Activated naive CD4-positive, alpha-beta T cell treated with anti-CD3 and anti-CD28 coated beads for 36 hours (primary cell): ENCODE measurements at places on chromosomes 6 and 20. TPM values are rescaled to one million over a fixed set of nuclear protein-coding genes. Genes with fewer than 3 reads are reported as not detected.

WFDC10B gene
- total RNA-seq = not detected

NKAPL gene
- 0.12 TPM for total RNA-seq

GSTA1 gene
- total RNA-seq = not detected

XKR7 gene
- total RNA-seq = 0.02 TPM

MOCS1 gene
- 1.2 TPM for total RNA-seq

RIMS4 gene
- 0.07 TPM for total RNA-seq

SEL1L2 gene
- not detected for total RNA-seq

FILIP1 gene
- total RNA-seq = not detected

SPTLC3 gene
- 0.64 TPM for total RNA-seq

ADAM33 gene
- total RNA-seq = not detected

ENPP4 gene
- total RNA-seq = 7.7 TPM

SLC17A5 gene
- 2.0 TPM for total RNA-seq

OPRM1 gene
- total RNA-seq = not detected

FUT9 gene
- total RNA-seq = not detected

SIRPB2 gene
- total RNA-seq = not detected

RNASET2 gene
- 74.1 TPM for total RNA-seq

KCNS1 gene
- 0.40 TPM for total RNA-seq

SNHG17 gene
- total RNA-seq = 69.1 TPM

CAGE1 gene
- 0.26 TPM for total RNA-seq

WFDC10A gene
- total RNA-seq = not detected

HDGFL1 gene
- total RNA-seq = not detected

UTRN gene
- 39.9 TPM for total RNA-seq

ERGIC3 gene
- total RNA-seq = 113 TPM

KCNK5 gene
- total RNA-seq = 9.0 TPM

SEMG1 gene
- not detected for total RNA-seq

BHLHE23 gene
- not detected for total RNA-seq

MUC21 gene
- total RNA-seq = not detected
